HT1080 (cell line): ENCODE measurements at places on chromosomes 7 and 10.

DNA sequence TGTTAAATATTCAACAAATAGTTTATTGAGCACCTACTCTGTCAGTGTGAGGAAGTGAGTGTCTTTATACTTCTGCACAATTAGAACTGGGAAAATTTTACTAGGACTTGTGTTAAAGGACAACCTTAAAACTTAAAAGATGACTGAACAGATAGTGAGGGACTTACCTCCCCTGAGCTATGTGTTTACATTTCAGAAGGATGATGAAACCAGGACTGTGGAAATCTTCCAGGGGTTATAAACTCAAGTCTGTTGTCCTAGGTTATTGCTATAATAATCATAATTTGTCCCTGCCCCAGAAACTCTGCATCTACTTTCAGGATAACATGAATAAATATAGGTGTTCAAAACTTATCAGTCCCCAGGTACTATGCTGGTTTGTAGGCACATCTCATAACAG lies 261.0 kb upstream of the MKLN1 start:
- DNase-seq, result no peak

DNA sequence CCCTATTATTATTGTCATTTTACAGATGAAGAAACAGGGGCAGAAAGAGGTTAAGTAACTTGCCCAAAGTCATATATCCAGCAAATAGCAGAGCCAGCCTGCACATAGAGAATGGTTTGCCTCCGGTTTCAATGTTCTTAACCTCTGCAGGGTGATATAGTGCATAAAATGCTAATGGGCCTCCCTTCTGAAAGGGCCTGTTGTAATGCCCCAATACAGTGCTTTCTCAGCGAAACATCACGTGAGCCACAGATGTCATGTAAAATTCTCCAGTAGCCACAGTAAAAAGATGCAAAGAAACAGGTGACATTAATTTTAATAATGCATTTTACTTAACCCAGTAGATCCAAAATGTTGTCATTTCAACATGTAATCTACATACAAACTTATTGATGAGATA lies 38.1 kb downstream of the LRGUK start:
- no peak for DNase-seq

- DNase-seq, result no peak
These were observed 3.6 kb upstream of the PTTG1IP2 start for GRCh38 chr7:90465816-90466215.

DNA sequence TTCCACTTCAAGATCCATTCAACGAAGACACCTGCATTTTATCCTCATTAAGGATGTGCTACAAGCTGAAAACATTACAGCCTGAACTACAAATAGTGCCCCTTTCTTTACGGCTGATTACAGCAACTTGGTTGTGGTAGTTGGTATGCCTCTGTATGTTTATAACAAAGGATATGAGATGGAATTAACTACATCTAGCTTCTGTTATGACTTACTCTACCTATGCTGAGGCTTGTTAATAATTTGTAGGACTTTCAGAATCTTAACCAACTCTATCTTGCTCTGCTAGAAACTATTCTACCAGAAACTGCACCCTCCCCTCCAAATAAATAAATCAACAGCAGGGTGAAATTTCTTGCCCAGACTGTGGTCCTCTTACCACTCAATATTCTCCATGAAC lies 448.1 kb downstream of the GRM8 start:
- DNase-seq, result no peak

DNA sequence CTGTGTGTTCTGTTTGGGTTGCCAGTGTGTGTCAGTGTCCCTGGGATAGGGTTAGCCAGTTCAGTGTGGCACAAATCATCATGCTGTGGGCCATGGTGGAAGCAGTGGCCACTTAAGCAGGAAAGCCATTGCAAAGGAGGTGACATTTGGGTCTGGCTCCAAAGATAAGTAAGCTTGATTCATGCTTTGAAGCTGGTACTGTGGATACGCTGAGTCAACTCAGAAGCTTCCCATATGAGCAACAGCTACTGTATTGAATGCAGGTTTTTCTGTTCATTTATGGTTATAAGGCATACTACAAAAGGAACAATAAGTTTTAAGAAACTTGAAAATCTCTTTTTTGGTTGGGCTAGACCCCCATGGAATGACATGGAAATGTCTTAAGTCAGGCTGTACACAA lies 143.1 kb downstream of the BMPER start:
- DNase-seq, result no peak

GRCh38 chr7:44697136-44698045 lies 51.3 kb upstream of the ZMIZ2 start:
- no peak for DNase-seq

DNA sequence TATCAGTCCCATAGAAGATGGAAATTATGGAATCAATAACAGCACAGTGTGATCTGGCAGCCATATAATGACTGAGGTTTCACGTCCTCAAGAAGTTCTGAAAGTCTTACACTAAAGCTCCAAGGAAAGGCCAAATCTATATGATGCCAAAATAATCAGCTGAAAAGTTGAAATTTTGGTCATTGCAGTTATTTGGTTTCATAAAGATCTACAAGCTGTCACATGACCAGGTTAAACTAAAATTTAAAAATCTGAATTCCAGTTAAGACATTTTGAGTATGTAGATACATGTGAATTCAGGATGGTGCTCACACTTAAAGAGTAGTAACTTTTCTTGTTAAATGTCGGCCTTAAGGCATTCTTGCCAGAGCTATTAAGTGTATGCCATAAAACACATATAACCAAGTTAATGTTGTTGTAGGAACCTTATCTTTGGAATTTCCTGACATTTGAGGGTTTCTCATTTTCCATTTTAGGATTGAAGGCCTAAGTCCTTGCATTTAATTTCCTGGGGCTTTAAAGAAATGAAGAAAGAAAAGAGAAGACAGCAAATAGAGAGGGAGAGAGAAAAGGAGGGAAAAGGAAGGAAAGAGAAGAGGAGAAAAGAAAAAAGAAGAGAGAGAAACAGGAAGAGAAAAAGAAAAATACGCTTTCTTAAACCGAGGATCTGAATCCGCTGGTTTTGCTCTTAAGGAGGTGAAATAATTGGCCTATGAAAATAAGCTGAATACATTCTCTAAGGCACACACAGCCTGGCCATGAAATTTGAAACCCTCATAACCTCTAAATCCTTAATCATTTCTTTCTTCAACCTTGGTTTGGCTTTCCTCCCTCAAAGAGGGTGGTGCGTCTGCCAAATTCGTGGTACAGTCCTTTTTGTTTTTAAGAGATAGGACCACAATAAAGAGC lies 43.8 kb downstream of the DENND2A start:
- no peak for DNase-seq

DNA sequence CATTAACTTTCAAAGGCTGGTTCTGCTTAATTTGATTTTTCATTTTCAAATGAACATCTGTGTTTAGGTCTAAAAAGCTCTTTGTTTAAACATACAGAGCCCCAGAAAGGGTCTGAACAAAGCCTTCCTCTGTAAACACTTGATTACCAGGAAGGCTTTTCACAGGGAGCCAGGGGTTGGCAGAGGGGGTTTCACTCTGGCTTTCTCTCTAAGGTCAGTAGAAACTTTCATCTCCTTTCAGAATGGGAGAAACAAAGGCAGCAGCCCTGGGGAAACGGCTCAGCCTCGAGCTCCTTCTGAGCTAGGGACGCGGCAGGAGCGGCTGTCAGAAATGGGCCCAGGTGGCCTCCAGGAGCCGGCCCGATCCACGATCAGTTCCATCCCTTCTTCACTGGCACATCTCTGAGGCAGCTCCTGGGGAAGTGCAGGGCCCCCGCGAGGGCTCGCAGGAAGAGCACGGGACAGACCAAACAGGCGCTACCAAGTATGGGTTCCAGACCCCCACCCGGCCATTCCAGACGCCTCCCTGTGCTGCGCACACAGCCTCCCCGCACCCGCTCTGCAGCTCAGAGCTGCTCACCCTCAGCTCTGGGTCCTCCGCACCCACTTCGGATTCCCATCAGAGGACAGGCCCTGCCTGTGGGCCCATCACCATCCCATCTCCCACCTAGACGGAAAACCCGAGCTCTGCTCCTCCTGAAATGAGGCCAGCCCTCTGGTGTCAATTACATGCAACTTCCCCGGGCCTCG lies 124.1 kb downstream of the MAD1L1 start:
- DNase-seq, result no peak

- DNase-seq, result peak; percentile 47
These were observed 110.8 kb upstream of the PTN start for GRCh38 chr7:137454246-137454724.

- no peak for DNase-seq
These were observed 2.4 kb downstream of the PURB start for GRCh38 chr7:44882899-44883298.

- no peak for DNase-seq
These were observed 94.4 kb upstream of the CCDC6 start for GRCh38 chr10:60000747-60001146.

GRCh38 chr10:76352300-76352699 lies 920.9 kb downstream of the LRMDA start:
- DNase-seq, result peak; percentile 93

- DNase-seq, result peak; percentile 34
These were observed 1.3 kb downstream of the STK17A start for GRCh38 chr7:43584195-43584586.

GRCh38 chr10:14009371-14010100 lies 321.2 kb downstream of the FRMD4A start:
- DNase-seq, result peak; percentile 91

DNA sequence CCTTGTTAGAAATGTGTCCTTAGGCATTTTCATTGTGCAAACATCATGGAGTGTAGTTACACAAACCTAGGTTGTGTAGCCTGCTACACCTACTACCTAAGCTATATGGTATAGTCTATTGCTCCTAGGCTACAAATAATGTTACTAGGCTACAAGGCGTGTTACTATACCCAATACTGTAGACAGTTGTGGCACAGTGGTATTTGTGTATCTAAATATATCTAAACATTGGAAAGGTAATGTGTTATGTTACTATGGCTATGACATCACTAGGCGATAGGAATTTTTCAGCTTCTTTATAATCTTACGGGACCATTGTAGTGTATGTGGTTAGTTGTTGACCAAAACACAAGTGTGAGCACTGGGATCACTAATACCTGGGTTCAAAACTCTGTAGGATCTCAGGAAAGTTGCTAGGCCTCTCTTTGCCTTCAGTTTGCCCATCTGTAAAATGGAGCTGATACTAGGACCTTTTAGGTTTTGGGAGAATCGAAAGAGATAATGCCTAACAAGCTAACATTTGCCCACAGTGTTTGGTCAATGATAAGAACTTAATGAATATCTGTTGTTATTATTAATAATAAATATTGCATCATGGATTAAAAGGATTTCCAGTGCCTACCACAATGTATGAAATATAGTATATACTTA lies 2.7 kb downstream of the BICC1 start:
- no peak for DNase-seq

GRCh38 chr7:39896840-39897239 lies 53.2 kb upstream of the CDK13 start:
- DNase-seq, result no peak

DNA sequence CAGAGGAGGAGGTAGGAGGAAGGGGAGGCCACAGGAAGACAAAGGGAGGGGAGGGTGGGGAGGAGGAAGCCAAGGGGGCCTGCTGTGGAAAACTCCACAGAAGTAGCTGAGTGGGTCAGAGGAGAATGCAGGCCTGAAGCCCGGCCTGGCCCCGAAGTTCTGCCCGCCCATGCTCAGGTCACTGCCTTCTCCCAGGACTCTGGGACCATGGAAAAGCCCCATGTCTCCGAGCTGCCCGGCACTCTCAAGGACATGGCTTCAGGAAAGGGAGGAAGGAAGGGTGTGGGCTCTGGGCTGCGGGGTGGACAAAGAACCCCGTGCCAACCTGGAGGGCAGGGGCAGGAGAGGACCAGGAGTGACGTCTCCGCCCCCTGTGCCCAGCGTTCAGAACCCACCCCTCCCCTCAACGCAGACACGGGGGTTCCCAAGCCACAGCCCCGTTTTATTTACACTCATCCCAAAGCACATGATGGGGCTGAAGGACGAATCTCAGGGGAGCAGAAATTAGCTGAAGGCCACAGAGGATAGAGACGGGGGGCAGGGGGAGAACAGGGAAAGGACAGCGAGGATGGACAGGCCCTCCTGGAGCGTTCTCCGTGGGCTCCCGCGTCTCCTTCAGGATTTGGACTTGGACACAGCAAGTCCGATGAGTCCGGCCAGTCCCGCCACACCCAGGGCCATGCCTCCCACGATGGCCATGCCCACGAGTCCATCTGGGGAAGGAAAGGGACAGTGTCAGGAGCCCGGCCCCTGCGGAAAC lies 1.8 kb upstream of the CLDN15 start:
- DNase-seq, result no peak

DNA sequence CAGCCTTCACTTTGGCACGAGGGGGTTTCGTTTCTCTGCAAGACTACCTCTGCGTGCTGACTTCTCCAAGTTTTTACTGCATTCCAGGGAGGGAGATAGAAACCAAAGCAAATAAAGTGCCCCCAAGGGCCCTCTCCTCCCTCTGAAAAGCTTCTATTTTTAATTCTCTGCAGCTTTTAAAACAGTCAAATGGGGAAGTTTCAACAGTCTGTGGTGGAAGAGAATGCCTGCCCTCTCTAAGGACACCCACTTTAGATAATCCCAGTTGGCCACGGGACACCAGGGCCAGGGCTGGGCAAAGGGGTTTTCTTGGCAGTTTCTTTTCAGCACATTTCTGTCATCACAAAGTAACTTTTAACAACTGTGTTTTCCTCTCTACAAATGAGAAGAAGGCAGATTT lies 386.7 kb upstream of the NPVF start:
- DNase-seq, result no peak

GRCh38 chr7:125599387-125599786 lies 669.8 kb upstream of the POT1 start:
- peak; percentile 54 for DNase-seq

DNA sequence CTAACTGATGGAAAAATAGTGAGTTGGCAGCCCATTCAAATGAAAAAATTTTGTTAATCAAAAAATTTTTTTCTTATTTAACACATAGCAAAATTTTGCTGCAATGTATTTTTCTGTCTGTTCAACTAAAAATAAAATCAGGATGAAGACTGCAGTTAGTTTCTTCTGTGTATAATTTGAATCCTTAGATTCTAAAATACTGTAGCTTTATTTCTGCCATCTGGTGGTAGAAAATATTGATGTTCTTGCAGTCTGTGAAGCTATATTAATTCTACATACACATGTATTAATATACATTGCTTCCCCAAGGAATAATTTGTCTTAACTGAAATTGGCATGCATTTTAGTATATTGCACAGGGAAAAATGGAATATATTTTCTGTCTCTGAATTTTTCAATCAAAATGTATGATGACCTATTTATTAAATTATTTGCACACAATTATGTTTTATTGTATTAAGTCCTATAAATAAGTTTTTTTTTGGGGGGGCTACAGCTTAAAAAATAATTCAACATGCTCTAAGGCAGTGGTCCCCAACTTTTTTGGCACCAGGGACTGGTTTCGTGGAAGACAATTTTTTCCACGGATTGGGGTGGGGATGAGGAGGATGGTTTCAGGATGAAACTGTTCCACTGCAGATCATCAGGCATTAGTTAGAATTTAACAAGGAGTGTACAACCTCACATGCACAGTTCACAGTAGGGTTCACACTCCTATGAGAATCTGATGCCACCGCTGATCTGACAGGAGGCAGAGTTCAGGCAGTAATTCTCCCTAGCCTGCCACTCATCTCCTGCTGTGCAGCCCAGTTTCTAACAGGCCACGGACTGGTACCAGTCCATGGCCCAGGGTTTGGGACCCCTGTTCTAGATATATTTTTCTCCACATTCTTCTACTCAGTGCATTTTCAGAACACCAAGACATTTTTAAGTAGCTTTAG lies 119.4 kb downstream of the GNAT3 start:
- peak; percentile 23 for DNase-seq

- no peak for DNase-seq
These were observed 174.0 kb downstream of the CELF2 start for GRCh38 chr10:11191678-11192077.
